ENCODE measurements at places on chromosomes 12 and 14. TPM values are rescaled to one million over a fixed set of nuclear protein-coding genes. Genes with fewer than 3 reads are reported as not detected.

GRCh38 chr14:76695263-76695920 is 65.9 kb upstream of the VASH1 start:
- DNase-seq, result no peak

- DNase-seq, result peak; percentile 19
These were observed 14.1 kb downstream of the P2RX2 start for GRCh38 chr12:132632521-132633228.

DNA sequence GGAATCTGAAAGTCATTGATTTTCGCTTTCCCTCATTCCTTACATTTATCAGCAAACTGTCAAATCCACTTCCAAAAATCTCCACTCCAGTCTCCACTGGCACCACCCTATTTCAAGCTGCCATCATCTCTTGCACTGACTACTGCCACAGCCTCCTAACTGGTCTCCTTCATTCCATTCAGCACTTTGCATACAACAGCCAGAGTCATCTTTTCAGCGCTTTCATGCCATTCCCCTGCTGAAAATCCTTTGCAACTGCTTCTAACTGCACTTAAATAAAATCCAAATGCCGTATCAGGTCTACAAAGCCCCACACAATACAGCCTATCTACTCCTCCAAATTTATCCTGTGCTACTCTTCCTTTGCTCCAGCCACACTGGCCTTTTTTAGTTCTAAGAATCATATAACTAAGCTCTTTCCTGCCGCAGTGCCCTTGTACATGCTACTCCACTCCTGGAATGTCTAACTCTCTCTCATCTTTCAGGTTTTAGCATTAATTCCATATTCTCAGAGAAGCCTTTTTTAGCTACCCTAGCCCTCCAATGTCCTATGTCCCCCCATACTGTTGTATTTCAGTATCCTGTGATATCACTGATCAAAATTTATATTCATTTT is 21.6 kb downstream of the FERMT2 start:
- no peak for DNase-seq

DNA sequence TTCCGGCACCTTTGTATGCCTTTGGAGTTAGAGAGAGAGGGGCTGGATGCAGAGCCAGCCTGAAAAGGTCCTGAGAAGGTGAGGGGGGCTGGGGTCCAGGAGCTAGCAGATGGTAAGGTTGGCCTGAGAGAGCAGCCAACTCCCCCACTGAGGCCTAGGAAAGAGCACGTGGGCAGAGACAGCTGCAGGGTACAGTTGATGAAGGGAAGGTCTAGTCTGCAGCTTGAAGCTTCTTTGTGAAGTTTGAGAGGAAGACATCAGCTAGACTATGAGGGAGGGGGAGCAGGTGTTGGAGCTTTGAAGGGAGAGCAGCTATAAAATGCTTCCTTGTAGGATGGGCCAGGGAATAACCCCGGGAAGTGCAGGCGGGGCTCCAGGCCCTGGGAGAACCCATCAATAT is 289.3 kb upstream of the AMIGO2 start:
- no peak for DNase-seq

DNA sequence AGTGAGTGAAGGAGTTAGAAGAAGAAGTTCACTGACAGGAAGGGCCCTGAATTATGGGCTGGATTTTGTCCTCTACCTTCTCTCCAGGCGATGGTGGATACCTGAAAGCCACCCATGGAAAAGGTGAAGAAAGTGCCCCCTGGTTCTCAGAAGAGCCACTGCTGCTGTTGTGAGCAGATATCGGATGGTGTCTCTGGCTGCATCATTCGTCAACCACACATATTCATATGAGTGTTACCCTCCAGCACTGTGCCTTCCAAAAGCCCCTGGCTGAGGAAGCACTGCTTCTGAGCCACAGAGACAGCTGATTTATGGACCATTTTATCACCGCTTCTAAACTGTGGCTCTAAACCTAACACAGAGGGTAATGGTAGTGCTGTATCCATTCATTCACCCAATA is 2.0 kb upstream of the ACTN1 start:
- no peak for DNase-seq

Gene PMCH
- total RNA-seq, result not detected
